ENCODE measurements at places on chromosomes 2 and 18.
A peak's percentile ranks its signal among the peaks of the same experiment; 100 is the strongest.

GRCh38 chr2:157872791-157873190 is 3.3 kb downstream of the ACVR1 start:
- DNase-seq: no peak

DNA sequence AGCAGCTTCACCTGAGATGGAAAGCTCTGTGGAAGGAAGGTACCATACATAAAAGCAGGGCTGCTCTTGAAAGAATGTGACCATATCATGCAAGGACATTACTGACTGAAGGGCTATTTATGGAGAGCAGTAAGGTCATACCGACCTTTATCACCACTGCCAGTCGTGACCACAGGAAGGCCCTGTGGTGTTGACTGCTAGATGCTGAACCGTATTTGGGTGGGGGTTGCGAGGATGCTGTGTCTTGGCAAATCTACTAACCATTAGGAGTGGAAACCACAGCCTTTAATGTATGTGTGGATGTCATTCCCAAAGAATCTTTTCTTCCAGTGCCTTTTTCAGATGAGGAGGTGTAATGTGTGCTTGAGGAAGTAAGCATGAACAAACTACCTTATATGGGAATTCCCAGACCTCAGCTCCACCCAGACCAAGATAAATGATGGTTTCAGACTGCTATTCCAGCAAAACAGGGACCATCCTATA is 60.8 kb downstream of the LIMS1 start:
- DNase-seq: no peak

DNA sequence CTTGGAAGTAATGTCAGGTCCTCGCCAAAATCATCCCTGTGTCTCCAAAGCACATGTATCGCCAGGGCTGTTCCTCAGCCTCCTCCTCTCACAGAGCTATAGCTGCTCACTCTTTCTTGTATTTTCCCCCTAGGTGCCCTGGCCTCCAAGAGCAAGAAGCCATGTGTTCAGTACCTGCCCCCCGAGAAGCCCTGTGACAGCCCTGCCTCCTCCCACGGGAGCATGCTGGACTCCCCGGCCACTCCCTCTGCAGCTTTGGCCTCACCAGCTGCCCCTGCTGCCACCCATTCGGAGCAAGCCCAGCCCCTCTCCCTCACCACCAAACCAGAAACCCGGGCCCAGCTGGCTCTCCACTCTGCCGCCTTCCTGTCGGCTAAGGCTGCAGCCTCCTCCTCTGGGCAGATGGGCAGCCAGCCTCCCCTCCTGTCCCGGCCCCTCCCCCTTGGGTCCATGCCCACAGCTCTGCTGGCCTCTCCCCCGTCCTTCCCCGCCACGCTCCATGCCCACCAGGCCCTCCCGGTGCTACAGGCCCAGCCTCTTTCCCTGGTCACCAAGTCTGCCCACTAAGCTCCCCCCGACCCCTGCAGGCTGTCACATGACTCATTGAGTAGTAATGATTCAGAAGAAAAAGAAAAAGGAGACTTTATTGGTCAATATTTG is 18.8 kb downstream of the TGOLN2 start:
- DNase-seq: no peak

- DNase-seq: no peak
Measured at GRCh38 chr18:79625195-79625923, 54.2 kb upstream of the CTDP1 start.

- DNase-seq: no peak
Measured at GRCh38 chr18:10398571-10398970, 55.9 kb upstream of the APCDD1 start.

DNA sequence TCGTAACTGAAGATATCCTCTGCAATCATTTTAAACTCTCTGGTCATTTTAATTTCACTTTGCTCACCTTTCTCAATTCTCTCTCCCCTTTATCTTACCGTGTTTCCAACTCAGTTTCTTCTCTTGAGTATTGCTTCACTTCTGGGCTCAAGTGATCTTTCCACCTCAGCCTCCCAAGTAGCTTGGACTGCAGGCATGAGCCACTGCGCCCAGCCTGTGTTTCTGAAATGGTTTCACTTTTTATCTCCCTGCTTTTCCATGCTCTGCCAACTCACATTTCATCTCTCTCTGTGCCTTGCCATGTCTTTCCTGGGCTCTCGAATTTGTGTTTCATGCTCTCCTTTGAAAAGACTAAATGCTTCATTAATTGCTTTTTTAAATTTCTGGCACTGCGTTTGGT is 30.5 kb upstream of the TMEM131 start:
- DNase-seq: no peak

DNA sequence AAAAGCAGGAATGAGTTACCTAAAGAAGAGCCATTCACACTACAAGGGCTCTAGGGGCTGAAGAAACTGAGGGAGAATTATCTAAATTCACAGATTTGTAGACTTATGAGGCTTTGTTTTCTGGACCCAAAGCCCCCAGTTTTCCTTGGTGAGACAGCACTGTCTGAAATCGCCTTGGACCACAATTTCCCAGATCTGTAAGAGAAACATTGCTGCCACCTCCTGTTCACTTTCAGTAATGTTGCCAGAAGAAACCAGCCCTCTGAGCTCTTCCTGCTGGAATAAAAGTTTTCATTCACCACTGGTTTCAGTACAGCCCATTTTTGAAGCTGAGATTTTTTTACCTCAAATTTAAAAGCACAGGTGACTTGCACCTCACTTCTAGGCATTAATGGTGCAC is 169.2 kb downstream of the CDH20 start:
- DNase-seq: peak; percentile 9

DNA sequence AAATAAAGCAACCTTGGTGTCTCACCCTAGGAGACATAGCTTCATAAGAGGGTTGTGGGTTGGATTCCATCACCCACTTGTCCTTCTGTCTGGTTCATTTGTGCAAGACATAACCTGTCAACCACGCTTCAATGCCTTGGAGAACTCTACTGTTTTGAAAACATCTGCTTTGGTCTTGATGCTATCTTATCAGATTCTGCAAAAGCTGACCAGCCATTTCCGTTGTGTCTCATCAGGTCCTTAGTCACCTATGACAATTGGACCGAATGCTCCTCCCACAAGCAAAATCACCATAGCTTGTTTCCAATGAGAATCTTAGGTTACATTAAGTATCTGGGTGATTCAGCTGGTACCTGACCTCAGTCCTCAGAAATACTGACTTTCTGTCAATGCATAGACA is 35.4 kb downstream of the STAT4 start:
- DNase-seq: no peak

DNA sequence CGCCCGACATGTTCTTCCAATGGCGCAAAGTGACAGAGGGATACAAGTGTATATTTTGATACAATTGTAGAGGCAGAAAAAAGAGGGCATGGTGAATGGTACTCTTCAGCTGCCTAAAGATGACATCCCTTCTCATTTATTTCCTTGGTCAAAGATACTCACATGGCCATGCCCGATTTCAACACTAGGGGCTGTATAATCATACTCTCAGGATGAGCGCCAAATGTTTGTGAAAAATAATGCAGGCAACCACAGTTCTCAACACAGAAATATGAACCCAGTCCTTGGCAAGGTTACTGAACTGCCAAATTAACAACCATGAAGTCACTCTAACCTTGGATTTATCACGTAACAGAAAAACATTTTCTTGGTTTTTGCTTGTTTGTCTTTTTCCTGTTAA is 204.4 kb downstream of the CCDC102B start:
- DNase-seq: no peak

GRCh38 chr2:8134985-8135682 is 546.7 kb upstream of the ID2 start:
- no peak for DNase-seq

- no peak for DNase-seq
Measured at GRCh38 chr2:143530758-143531157, 401.5 kb downstream of the ARHGAP15 start.

GRCh38 chr2:120947327-120947726 is 211.7 kb downstream of the GLI2 start:
- DNase-seq: no peak

GRCh38 chr2:73984922-73985307 is 205 bp downstream of the TET3 start:
- DNase-seq: no peak

DNA sequence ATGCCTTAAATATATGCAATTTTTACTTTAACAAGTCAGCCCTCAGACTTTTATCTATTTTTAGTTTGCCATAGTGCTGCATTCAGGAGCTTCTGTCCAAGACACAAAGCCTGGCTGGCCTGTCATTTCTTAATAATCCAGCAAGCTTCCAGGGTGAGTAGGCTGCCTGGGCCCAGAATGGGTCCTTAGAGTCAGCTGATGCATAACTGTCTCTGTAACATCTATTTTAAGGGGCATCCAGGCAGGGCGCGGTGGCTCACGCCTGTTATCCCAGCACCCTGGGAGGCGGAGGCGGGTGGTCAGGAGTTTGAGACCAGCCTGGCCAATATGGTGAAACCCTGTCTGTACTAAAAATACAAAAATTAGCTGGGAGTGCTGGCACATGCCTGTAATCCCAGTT is 11.8 kb upstream of the GNLY start:
- DNase-seq: no peak

DNA sequence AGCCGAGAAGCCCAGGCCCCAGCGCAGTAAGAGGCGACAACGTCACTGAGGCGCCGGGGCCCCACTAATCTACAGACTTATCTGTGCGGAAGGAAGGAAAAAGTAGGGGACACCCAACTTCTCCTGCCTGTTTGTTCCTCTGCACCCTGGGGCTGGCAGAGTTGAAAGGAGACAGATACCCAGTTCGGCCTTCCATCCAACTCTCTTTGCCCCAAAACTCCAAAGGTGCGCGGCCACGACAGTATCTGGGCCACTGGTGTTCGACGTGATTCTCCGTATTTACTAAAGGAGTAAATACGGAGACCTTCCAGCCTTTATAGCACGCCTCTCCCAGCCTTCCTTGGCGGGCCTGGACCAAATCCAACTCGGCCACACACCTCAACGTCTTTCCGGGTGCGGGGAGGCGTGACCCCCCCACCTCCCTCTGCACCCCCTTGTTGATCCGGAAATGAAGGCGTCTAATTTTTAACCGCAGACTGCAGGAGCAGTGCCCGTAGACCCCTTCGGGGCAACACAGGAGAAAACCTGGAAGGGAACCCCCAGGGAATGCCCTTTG is 1.6 kb downstream of the SMAD7 start:
- DNase-seq: no peak

DNA sequence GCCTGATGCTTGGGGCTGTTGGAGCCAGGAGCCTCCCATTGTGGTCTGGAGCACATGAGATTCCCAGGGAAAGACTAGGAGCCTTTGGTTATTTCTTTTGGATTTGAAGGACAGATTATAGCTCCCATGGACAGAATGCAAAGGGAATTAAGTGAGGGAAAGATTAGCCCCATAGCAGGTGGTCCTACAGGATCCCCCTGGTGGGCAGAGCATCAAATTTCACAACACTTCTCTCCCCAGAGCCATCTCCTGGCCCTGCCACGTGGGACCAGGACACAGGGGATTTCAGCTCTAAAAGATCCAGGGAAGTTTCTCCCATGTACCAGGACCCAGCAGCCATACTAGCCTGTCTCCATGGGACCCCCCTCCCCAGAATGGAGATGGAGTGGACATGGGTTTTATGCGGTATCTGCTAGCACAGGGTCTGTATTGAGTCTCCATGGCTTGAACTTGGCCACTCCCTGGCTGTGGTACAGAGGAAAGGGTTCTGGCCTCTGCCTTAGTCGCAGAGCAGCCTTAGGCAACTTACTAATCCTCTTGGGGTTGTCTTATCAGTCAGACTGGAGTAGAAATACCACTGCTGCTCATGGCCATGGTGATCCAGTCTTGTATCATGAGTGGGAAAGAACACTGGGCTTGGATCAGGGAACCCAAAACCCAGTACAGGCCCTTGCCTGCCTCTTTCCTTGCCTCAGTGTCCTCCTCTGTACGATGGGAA is 6.8 kb upstream of the PLB1 start:
- DNase-seq: no peak

- peak; percentile 28 for DNase-seq
Measured at GRCh38 chr2:200756618-200757321, 54.9 kb upstream of the BZW1 start.

- DNase-seq: peak; percentile 7
Measured at GRCh38 chr2:53827398-53828175, 32.2 kb downstream of the GPR75 start.

- no peak for DNase-seq
Measured at GRCh38 chr2:48205137-48205798, 299.0 kb upstream of the FBXO11 start.
